ENCODE measurements at places on chromosomes 4 and X. TPM values are rescaled to one million over a fixed set of nuclear protein-coding genes. Genes with fewer than 3 reads are reported as not detected.

Gene RHOXF2B
- total RNA-seq, result not detected

Gene ARHGAP36
- not detected for total RNA-seq

Gene OTUD4
- 49.6 TPM for total RNA-seq

GRCh38 chr4:9765091-9765490, 16.3 kb upstream of the DRD5 start:
- peak; percentile 85 for DNase-seq

GRCh38 chr4:24279911-24280375, 304.4 kb downstream of the DHX15 start:
- DNase-seq, result no peak

DNA sequence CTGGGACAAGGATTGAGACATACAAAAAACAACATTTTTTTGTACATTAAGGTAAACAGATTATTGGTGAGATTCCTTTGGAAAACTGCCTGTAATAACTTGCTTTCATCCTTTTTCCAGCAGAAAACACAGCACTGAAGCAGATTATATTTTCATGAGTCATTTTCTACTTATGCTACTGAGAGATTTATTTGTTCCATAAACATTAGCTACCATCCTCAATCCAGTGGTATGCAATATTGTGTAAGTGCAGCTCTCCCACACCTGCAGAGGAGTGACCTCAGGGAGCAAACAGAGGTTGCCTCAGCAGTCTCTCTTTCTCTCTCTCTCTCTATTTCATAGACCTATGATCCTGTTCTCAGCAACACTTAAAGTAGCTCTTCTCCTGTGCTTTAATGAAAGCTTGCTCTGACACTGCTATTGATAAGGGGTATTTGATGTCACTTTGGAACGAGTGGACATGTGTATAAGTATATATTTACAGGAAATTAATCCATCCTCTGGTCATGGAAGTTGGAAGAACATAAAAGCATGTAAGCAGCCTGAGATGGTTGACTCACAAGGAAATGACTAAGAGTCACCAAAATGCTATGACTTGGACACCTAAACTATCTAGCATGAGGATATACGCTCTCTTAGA, 163.7 kb upstream of the SPANXC start:
- no peak for DNase-seq

All from endodermal cell (in vitro differentiated cells).